ENCODE measurements at places on chromosomes 3 and 15. TPM values are rescaled to one million over a fixed set of nuclear protein-coding genes. Genes with fewer than 3 reads are reported as not detected.

The CCDC80 gene
- total RNA-seq = 0.64 TPM

The TM4SF4 gene
- 0.46 TPM for total RNA-seq

The EPHB3 gene
- total RNA-seq = 6.0 TPM

The DCBLD2 gene
- 54.4 TPM for total RNA-seq

The JMJD7 gene
- total RNA-seq = 13.2 TPM

The CD200R1 gene
- 0.05 TPM for total RNA-seq

The ARL6IP5 gene
- 41.5 TPM for total RNA-seq

The TRIP4 gene
- total RNA-seq = 42.8 TPM

The RHCG gene
- 3.0 TPM for total RNA-seq

The KCNAB1 gene
- not detected for total RNA-seq

The CP gene
- total RNA-seq = 5.8 TPM

The TNFAIP8L3 gene
- total RNA-seq = 1.0 TPM

The DCP1A gene
- total RNA-seq = 14.4 TPM

Measured in Panc1 (cell line).